CD4-positive, alpha-beta memory T cell (primary cell): ENCODE measurements at places on chromosomes 7 and 10. TPM values are rescaled to one million over a fixed set of nuclear protein-coding genes. Genes with fewer than 3 reads are reported as not detected.

FZD1 gene
- 0.09 TPM for total RNA-seq

TRPV6 gene
- total RNA-seq, result not detected

ADAP1 gene
- 10.0 TPM for total RNA-seq

FAM13C gene
- not detected for total RNA-seq

ARHGAP22 gene
- total RNA-seq, result 0.83 TPM

- no peak for DNase-seq
Measured at GRCh38 chr10:119375574-119376272, 166.8 kb downstream of the RGS10 start.

- peak; percentile 67 for DNase-seq
Measured at GRCh38 chr10:132446661-132447445, 49.9 kb downstream of the PWWP2B start.

GRCh38 chr10:117442944-117443685 is 67.9 kb upstream of the PDZD8 start:
- peak; percentile 19 for DNase-seq

- DNase-seq, result no peak
Measured at GRCh38 chr7:68744036-68744435, 854.2 kb upstream of the AUTS2 start.

DNA sequence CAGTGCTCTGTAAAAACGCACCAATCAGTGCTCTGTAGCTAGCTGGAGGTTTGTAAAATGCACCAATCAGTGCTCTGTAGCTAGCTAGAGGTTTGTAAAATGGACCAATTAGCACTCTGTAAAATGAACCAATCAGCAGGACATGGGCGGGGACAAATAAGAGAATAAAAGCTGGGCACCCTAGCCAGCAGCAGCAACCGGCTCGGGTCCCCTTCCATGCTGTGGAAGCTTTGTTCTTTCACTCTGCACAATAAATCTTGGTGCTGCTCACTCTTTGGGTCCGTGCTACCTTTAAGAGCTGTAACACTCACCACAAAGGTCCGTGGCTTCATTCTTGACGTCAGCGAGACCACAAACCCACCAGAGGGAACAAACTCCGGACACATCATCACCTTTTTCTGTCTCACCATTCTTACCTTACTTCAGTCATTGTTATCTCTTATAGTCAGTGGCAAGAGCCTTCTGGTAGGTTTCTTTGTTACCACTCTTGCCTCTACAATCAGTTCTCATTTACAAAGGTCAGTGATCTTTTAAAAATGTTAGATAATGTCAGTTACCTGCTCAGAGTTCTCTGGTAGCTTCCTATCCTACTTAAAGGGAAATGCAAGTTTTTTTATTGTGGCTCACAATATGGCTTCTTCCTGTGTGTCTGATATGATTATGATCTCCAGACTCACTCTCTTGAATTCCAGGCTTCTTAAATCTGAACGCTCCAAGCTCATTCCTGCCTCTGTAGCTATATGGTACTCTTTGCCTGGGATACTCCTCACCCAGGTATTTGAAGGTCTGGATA is 4.5 kb downstream of the STAM start:
- DNase-seq, result peak; percentile 39

DNA sequence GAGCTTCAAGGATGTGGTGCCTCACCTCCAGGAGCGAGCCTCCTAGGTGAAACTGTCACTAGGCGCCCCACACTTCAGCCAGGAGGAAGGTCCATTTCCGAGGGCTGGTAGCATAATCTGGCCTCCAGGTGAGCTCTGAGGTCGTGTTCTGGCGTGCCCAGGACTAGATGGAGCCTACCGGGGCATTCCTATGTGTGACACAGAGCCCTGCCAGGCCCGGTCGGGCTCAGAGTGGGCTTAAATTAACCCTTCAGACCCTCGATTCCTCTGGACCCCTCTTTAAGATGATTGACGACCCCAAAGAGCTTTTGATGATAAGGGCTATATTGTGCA is 233.1 kb downstream of the EBF3 start:
- DNase-seq, result no peak

- DNase-seq, result no peak
Measured at GRCh38 chr7:452226-452751, 67.4 kb downstream of the PDGFA start.

DNA sequence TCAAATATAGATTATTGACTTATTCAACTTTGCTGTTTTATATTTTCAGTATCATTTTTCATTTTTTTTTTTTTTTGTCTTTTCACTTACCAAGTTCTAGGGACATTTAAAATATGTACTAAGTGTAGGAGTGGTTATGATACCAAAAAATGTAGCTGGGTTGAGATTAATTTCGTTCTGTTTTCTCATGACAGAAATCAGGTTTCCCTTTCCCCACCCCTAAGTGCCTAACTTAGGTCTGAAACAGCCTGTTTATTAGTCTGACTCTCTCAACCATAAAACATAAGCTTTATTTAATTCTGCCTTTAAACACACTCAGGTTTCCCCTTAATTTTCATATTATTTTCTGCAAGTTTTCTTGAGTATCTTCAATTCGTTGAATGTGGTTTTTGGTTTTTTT is 22.1 kb downstream of the TMEM106B start:
- no peak for DNase-seq

GRCh38 chr10:75493464-75493863 is 62.0 kb downstream of the LRMDA start:
- no peak for DNase-seq
